ENCODE measurements at places on chromosomes 1 and 21.

DNA sequence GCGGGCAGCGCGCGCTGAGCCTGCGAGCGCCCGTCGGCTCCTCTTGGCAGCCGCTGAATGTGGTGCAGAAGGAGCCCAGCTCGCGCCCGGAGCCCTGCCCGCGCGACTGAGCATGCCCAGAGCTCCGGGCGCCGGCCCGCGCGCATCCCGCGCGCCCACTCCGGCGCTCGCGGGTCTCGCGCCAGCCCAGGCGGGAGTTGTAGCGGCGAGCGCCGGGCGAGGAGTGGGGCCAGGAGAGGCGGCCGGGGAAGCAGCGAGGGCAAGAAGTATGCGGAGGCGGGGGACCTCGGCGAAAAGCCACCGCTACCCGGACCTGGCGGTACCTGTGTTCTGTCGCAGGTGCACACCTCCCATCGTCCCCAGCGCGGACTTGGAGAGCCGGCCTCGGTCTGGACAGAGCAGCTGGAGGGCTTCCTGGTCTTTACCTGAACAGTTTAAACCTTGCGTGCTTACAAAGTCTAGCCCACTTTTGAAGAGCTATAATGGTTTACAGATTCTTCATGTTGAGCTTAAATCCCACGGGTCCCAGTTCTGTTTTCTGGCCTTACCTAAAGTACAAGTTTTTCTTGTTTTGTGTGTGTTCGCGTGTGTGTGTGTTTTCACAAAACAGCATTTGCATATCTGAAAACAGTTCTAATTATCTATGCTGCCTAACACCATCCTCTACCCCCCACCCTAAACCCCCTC is at the start of gene DDAH1:
TSS of gene DDAH1 (minus strand) at position 61 of the 687 bp plus-strand sequence. CDS start 114 bp downstream, outside the sequence.
- no peak for DNase-seq

- no peak for DNase-seq
Observed at GRCh38 chr1:59128239-59128736, 168.6 kb upstream of the FGGY start.

- no peak for DNase-seq
Observed at GRCh38 chr1:89381618-89382017, 17.8 kb downstream of the GBP6 start.

DNA sequence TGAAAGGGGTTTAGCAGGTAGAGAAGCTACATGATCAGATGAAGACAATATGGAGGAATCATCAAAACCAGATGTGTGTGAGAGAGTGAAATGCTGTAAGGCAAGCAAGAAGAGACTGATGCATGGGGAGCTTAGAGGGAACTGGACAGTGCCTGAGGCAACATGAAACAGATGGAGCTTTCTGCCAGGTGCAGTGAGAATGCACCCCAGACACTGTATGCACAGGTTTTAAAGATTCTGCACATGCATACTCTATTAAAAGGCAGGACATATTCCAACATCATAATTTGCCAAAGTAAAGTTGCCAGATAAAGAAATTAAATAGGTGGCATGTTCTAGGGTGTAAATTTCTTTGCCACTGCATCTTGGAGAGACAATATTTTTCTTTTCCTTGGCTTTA is 200.1 kb downstream of the AMY1C start:
- no peak for DNase-seq

GRCh38 chr1:159247266-159247665 is 42.6 kb downstream of the ACKR1 start:
- DNase-seq: no peak
